Iris pigment epithelial cell (primary cell): ENCODE measurements at places on chromosomes 7 and 10.
A peak's percentile ranks its signal among the peaks of the same experiment; 100 is the strongest.

GRCh38 chr7:7002418-7003062 is 176.5 kb upstream of the CCZ1B start:
- no peak for DNase-seq

DNA sequence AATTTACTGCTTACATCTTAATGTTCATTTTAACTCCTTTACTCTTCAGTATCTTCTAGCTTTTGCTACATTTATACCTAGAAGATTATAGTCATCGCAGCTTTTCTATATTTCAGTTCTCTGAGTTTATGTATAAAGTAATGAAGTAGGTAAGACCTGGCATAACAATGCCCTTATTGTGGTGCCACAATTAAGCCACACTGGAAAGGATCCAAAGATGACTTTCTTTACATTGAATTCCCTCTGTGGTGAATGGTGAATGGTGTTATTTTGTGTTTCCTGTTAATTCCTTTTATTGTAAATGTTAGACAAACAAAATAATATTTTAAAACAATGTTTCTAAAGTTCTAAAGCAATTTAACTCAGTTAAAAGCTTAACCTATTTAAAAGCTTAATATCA is 36.2 kb downstream of the SEMA3D start:
- DNase-seq: no peak

GRCh38 chr10:44913350-44914081 is 2.4 kb downstream of the TMEM72 start:
- peak; percentile 36 for DNase-seq

DNA sequence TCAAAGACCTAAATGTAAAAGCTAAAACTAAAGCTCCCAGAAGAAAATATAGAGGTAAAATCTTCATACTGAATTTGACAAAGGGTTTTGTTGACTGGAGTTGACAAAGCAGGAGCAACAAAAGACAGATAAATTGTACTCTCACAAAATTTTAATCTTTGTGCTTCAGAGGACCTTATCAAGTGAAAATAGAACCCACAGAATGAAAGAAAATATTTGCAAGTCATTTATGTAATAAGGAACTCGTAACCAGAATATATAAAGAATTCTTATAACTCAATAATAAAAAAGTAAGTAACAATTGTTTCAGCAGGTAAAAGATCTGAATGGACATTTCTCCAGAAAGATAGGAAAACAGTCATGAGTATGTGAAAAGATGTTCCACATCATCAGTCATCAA is 62.0 kb upstream of the SRRM3 start:
- no peak for DNase-seq

- no peak for DNase-seq
Observed at GRCh38 chr10:22656036-22656435, 58.3 kb downstream of the PIP4K2A start.

- no peak for DNase-seq
Observed at GRCh38 chr7:102473271-102473991, 5.3 kb downstream of the POLR2J start.

DNA sequence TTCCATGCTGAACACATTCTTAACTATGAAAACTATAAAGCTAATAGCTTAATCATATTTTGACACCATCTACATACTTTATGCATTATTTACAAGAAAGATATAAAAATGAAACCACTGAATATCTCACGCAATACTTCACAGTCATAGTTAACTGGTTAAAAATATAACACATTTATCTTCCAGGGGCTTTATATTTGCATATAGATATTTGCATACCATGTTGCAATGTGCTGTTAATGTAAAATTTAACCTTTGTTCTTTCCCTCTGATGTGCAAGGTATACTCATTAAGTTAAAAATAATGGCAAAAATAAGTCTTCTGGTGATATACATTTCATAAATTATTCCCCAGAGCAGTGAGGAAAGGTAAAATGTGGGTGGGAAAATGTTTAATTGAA is 76.9 kb upstream of the MGMT start:
- DNase-seq: no peak

GRCh38 chr7:43318188-43318770 is 205.8 kb downstream of the HECW1 start:
- no peak for DNase-seq

DNA sequence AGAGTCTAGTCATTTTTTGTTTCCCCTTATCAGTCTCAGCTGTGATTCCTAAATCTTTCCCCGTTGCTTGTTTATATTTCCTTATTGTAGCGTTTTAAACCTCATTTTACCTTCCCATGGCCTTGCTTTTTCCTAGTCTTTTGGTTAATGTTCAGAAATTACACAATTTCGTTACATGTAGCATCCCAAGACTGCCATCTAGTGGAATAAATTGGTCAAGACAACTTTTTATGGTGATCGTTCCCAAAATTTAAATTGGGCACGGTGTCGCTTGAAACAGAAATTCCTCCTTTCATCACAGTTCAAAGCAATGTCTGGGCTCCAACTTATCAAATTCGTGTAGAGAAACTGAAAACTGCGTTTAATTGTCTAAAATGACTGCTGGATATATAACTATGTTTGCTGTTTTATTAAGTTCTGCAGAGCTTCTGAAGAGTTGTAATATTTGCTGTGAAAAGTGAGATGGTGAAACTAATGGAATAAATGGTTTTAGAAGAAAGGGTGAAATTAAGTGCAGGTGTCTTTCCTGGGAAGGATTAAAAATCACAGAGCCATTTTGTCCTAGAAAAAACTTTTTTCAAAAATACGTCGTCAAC is 370.2 kb downstream of the PHF14 start:
- peak; percentile 25 for DNase-seq

DNA sequence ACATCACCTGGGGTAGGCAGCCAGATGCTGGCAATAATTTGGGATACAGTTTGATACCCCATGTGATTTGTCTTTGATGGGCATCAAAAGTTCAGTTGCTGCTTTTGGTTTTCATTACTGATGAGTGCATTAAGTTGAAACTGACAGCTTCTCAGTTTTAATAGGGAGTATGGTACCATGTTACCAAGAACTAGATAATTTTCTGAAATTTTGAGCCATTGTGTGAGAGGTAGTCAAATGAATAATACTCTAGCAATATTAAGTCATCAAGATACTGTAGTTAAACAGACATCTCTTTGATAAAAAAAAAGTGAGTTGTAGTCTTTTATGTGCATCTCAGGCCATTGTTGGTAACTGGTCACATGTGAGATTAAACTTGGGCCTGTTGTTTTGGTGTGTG is 71.5 kb downstream of the ST7 start:
- no peak for DNase-seq

DNA sequence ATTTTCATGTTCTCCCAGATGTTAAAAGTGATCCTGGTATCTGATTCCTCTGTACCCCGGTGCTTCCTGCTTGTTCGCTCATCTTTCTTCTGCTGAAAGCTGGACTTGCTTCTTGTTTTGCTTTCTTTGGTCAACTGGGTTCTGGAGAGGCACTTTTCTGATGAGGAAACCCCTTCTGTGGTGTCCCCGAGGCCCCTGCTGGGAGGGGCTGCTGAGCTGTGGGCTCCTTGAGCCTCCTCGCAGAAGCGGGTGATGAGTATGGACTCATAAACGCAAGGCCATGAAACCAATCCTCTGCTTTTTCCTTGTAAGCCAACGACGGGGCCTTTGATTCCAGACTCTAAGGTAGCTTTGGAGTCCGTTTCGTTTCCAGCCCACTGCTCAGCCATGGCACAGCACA is 7.8 kb downstream of the WIPI2 start:
- DNase-seq: no peak

GRCh38 chr10:20698837-20699236 is 198.3 kb downstream of the NEBL start:
- no peak for DNase-seq

DNA sequence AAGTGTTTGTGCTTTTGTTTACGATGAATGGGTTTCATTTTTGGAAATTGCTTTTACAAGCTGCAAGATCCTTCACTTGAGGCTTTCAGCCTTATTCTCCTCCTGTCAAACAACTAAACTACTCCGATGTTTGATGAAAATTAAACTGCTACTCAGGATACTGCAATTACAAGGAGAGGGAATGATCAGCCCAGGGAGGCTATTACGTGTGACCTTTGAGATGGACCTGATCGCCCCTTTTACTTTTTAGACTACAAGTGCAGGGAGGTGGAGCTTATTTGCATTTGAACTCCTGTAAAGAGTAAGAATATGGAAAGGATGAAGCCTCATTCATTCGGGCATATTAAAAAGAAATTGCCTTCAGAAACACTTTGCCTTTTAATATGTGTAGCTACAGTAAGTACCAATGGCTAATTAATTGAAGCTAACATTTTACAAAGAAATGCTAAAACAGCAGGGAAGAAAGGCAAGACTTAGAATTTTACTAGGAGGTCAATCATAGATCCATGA is 219.1 kb downstream of the PHTF2 start:
- no peak for DNase-seq

DNA sequence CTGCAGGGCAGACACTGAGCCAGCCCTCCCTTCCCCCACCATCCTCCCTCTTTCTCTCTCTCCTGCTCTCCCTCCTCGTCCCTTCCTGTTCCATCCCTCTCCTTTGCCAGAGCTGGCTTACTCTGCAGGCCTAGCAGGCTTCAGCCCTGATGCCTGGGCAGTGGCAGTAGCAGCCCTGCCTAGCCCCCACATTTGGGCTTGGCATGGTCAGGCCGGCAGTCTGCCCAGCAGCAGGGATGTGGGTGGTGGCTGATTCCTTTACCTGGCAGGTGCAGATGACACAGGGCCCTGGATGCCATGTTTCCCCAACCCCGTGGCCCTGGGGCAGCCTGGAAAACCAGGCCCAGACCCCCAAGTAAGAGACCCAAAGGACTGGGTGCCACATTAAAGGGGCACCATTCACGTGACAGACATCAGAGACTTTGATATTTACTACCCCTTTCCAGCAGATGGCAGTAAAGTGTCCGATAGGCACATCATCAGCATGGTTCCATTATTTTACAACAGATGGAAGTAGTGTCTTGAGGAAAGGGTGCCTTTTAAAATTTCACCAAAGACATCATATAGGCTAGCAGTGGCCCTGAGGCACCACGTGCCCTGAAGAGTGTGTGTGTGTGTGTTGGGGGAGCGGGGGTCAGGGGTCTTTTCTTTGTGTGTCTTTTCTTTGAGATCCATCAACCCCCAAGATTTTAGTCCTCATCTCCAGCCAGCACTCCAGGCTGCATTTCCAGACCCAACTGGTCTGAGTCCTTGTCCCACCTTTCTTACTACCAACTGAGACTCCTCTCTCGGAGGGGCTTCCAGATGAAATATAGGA is 5.9 kb downstream of the KCP start:
- DNase-seq: peak; percentile 49
